Trophoblast cell (in vitro differentiated cells and primary cell): ENCODE measurements at places on chromosomes 16 and 17.

DNA sequence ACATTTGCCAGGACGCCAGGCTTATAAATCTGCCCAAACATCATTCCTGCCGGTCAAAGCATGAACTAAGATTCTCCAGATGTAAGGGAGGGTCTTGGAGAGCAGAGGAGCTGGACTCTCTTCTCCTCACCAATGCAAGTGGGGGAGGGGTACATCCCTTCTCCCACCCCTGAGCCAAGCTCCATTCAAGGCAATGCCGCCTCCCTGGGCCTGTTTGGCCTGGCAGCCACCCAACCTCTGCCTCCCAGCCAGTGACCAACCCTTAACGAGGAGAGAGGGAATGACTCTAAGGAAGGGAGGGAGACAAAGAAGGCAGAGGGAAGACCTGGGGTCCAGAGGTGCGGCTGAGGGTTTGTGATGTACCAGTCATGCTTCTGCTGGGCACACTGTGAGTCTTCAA, 13.8 kb downstream of the C17orf50 start:
- no peak for DNase-seq
- H3K27ac ChIP-seq, result no peak overlapping the region
- no peaks in the 10 kb centered on the region for H3K27me3 ChIP-seq
- peaks cover 16% of the 10 kb centered on the region for H3K4me1 ChIP-seq
- no peak overlapping the region for H3K4me3 ChIP-seq

- no peak overlapping the region for H3K27ac ChIP-seq
- H3K4me3 ChIP-seq, result no peak overlapping the region
- no peak for DNase-seq
- H3K36me3 ChIP-seq, result no peaks in the 10 kb centered on the region
- no peaks in the 10 kb centered on the region for H3K27me3 ChIP-seq
These were observed 23.2 kb upstream of the ARHGAP17 start for GRCh38 chr16:25038239-25038954.

DNA sequence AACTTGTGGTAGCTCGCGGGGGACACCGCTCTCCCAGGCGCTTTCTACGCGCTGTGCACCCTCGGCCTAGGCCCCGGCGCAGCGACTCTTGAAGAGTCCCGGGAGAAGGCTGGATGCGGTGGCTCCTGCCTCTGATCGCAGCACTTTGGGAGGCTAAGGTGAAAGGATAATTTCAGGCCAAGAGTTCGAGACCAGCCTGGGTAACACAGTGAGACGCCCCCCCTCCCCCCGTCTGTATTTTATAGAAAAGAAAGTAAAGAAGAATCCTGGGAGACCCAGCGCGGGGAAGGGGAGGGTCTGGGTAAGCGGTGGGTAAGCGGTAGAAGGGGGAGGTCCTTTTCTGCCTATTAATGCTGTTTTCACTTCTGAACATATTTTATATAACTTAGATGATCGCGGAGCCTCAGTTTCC, 486 bp upstream of the PLLP start:
- peak overlapping the region; percentile 50 for H3K4me3 ChIP-seq
- peaks cover 9% of the 10 kb centered on the region for H3K4me1 ChIP-seq
- H3K27ac ChIP-seq, result no peak overlapping the region

- no peak overlapping the region for H3K4me3 ChIP-seq
- no peak overlapping the region for H3K27ac ChIP-seq
- H3K4me1 ChIP-seq, result no peaks in the 10 kb centered on the region
- no peak for DNase-seq
- peaks cover 7% of the 10 kb centered on the region for H3K36me3 ChIP-seq
These were observed 24.3 kb downstream of the TTC19 start for GRCh38 chr17:16023881-16024280.

DNA sequence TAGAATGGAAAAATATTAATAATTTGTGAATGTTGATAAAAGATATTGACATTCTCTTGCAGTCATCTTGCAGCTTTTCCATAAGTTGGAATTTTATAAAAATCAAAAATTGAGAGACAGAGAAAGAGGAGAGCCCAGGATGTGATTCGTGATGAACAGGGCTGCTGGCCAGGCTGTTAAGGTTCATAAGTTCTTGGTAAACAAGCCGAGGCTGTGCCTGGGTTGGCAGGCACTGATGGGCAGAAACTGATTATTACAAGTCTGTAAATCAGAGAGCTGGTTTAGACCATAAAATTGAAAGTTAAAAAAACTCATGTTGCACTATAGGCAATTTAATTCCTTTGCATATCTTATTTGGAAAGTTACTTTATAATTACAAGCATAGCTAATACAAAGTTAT, 533.7 kb downstream of the HAPSTR1 start:
- no peaks in the 10 kb centered on the region for H3K36me3 ChIP-seq
- DNase-seq, result no peak
- H3K4me1 ChIP-seq, result no peaks in the 10 kb centered on the region
- no peak overlapping the region for H3K4me3 ChIP-seq
- no peak overlapping the region for H3K27ac ChIP-seq

- H3K27me3 ChIP-seq, result no peaks in the 10 kb centered on the region
- no peak overlapping the region for H3K4me3 ChIP-seq
- no peak for DNase-seq
- no peaks in the 10 kb centered on the region for H3K36me3 ChIP-seq
- H3K27ac ChIP-seq, result no peak overlapping the region
- peaks cover 4% of the 10 kb centered on the region for H3K4me1 ChIP-seq
These were observed 74.7 kb upstream of the NKD1 start for GRCh38 chr16:50473356-50473945.

GRCh38 chr17:9666461-9667050, 21.2 kb downstream of the USP43 start:
- peaks cover 12% of the 10 kb centered on the region for H3K36me3 ChIP-seq
- no peak overlapping the region for H3K27ac ChIP-seq
- peaks cover 21% of the 10 kb centered on the region for H3K4me1 ChIP-seq
- H3K4me3 ChIP-seq, result no peak overlapping the region

GRCh38 chr16:85707528-85708095, 18.9 kb upstream of the GINS2 start:
- H3K4me3 ChIP-seq, result no peak overlapping the region
- DNase-seq, result peak; percentile 46
- no peaks in the 10 kb centered on the region for H3K27me3 ChIP-seq
- no peaks in the 10 kb centered on the region for H3K36me3 ChIP-seq
- H3K27ac ChIP-seq, result no peak overlapping the region

DNA sequence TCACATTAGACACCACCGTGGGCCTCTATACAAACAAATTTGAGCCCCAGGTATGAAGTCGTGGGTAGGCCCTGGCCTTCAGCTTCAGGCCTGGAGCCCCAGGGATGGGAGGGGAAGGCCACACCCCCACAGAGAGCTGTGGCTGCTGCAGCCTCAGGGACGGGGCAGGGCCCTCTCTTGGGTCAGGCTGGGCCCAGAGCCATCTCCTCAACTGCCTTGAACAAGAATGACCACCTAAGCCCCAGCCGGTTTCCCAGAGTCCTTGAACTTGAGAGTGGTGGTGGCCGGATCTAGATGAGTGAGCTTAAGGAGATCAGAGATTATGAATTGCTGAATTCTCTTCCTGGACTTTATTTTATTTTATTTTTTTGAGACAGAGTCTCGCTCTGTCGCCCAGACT, 18.6 kb downstream of the SCNN1B start:
- no peak overlapping the region for H3K27ac ChIP-seq
- H3K4me1 ChIP-seq, result no peaks in the 10 kb centered on the region
- no peaks in the 10 kb centered on the region for H3K27me3 ChIP-seq
- H3K36me3 ChIP-seq, result no peaks in the 10 kb centered on the region
- H3K4me3 ChIP-seq, result no peak overlapping the region

GRCh38 chr17:77726549-77727006, 231.9 kb upstream of the TNRC6C start:
- no peak overlapping the region for H3K27ac ChIP-seq
- no peaks in the 10 kb centered on the region for H3K4me1 ChIP-seq
- DNase-seq, result no peak
- no peak overlapping the region for H3K4me3 ChIP-seq
- no peaks in the 10 kb centered on the region for H3K36me3 ChIP-seq
- H3K27me3 ChIP-seq, result no peaks in the 10 kb centered on the region

GRCh38 chr17:61219460-61219859, 180.2 kb upstream of the TBX2 start:
- H3K27me3 ChIP-seq, result no peaks in the 10 kb centered on the region
- peaks cover 7% of the 10 kb centered on the region for H3K4me1 ChIP-seq
- H3K36me3 ChIP-seq, result no peaks in the 10 kb centered on the region
- no peak overlapping the region for H3K27ac ChIP-seq
- no peak overlapping the region for H3K4me3 ChIP-seq

DNA sequence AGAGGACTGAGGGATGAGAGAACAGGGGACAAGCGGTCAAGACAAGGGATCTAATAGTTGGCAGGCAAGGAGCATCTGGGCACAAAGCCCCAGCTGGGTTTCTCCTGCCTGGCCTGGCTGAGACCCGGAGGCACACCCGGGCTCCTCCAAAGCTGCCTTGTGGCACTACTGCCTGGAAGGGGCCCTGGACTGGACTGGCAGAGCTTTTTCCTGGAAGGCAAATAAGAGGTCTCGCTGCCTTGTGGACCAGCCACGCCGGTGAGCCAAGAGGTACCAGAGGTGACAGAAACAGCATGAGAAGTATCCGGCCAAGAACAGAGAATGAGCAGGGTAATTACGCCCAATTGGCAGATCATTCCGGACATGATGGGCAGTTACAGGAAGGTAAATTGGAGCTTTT, 64.6 kb downstream of the GTF3C1 start:
- DNase-seq, result no peak
- no peak overlapping the region for H3K27ac ChIP-seq
- no peaks in the 10 kb centered on the region for H3K4me1 ChIP-seq
- H3K27me3 ChIP-seq, result no peaks in the 10 kb centered on the region

GRCh38 chr17:50719924-50720794, 756 bp downstream of the LUC7L3 start:
- peaks cover 3% of the 10 kb centered on the region for H3K4me1 ChIP-seq
- peak overlapping the region; percentile 99 for H3K27ac ChIP-seq
- no peaks in the 10 kb centered on the region for H3K27me3 ChIP-seq
- H3K4me3 ChIP-seq, result peak overlapping the region; percentile 89
- DNase-seq, result no peak

DNA sequence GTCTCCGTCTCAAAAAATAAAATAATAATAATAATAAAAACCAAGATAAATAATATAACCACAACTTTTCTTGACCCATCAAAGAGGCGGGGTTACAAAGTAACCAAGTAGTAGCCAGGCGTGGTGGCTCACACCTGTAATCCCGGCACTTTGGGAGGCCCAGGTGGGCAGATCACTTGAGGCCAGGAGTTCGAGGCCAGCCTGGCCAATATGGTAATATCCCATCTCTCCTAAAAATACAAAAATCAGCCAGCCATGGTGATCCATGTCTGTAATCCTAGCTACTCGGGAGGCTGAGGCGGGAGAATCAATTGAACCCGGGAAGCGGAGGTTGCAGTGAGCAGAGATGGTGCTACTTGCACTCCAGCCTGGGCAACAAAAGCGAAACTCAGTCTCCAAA, 45.3 kb downstream of the ADCY9 start:
- no peaks in the 10 kb centered on the region for H3K4me1 ChIP-seq
- no peak overlapping the region for H3K27ac ChIP-seq
- no peaks in the 10 kb centered on the region for H3K27me3 ChIP-seq
- no peaks in the 10 kb centered on the region for H3K36me3 ChIP-seq
- no peak for DNase-seq
- H3K4me3 ChIP-seq, result no peak overlapping the region

DNA sequence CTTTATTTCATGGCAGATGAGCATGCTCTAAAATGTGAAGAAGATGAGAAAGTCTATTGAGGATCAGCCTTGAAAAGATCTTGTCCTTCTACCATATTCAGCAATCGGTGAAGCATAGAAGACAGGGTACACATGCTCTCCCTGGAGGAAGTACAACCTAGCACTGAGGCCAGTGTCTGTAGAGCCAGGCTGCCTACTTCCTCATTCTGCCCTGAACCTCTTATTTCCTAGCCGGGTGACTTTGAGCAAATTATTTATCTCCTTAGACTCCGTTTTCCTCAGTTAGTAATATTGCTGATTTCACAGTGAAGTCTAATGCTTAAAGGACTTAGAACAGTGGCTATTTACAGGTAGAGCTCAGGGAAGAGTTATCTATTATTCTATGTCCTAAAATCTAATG, 58.4 kb downstream of the TMEM100 start:
- H3K36me3 ChIP-seq, result no peaks in the 10 kb centered on the region
- H3K27ac ChIP-seq, result no peak overlapping the region
- H3K4me1 ChIP-seq, result peaks cover 6% of the 10 kb centered on the region
- no peak for DNase-seq
- no peaks in the 10 kb centered on the region for H3K27me3 ChIP-seq
- no peak overlapping the region for H3K4me3 ChIP-seq

DNA sequence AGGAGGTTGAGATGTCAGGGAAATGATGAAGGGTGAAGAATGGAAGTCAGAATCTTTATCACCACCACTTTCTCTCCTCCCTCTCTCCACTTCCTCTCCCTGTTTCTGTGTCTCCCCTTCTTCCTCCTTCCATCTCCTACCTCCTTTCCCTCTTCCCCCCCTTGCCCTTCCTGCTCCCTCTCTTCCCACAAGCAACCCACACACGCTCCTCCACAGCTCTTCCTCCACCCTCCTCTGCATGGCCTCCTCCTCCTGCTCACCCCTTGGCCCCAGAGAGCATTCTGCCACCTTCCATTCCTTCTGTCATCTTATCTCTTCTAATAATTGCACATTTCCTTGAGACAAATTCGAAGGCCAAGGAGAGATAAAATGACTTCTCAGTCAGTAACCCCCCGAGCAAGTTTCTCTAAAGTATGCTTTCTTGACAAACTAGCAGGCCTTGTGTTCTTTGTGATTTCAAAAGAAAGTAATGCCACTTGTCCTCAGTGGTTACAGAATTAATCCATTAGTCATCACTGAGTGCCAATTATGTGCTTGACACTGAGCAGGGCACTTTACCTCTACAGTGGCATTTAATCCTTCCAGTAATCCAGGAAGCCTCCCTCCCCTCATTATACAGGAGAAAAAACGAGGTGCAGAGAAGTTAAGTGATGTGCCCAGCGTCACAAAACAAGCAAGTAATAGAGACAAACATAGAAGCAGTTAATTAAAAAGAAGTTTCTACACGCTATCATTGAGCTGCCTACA, 72.3 kb upstream of the CCL1 start:
- no peaks in the 10 kb centered on the region for H3K4me1 ChIP-seq
- no peak overlapping the region for H3K4me3 ChIP-seq
- no peaks in the 10 kb centered on the region for H3K36me3 ChIP-seq
- H3K27ac ChIP-seq, result no peak overlapping the region
- no peak for DNase-seq

DNA sequence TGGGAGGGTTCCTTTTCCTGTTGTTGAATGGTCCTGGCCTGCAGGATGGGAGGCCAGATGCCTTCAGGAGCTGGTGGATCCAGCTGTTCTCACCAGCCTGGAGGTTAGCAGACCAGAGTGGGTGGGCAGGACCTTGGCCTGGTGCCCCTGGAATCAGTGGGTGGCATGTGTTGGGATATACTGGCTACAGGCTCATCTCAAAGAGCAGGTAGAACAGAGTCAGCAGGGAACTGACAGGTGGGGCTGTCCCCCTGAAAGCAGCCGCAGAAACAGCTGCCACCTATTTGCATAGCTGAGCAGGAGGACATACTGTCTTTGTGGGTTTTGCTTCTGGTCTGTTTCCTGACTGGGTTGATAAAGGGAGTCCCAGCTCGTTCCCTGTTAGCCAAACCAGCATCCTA, 144.1 kb downstream of the RAB11FIP4 start:
- H3K27me3 ChIP-seq, result no peaks in the 10 kb centered on the region
- DNase-seq, result no peak
- peaks cover 22% of the 10 kb centered on the region for H3K36me3 ChIP-seq
- no peak overlapping the region for H3K27ac ChIP-seq
- no peak overlapping the region for H3K4me3 ChIP-seq
